ENCODE measurements at places on chromosomes 3 and 15.

DNA sequence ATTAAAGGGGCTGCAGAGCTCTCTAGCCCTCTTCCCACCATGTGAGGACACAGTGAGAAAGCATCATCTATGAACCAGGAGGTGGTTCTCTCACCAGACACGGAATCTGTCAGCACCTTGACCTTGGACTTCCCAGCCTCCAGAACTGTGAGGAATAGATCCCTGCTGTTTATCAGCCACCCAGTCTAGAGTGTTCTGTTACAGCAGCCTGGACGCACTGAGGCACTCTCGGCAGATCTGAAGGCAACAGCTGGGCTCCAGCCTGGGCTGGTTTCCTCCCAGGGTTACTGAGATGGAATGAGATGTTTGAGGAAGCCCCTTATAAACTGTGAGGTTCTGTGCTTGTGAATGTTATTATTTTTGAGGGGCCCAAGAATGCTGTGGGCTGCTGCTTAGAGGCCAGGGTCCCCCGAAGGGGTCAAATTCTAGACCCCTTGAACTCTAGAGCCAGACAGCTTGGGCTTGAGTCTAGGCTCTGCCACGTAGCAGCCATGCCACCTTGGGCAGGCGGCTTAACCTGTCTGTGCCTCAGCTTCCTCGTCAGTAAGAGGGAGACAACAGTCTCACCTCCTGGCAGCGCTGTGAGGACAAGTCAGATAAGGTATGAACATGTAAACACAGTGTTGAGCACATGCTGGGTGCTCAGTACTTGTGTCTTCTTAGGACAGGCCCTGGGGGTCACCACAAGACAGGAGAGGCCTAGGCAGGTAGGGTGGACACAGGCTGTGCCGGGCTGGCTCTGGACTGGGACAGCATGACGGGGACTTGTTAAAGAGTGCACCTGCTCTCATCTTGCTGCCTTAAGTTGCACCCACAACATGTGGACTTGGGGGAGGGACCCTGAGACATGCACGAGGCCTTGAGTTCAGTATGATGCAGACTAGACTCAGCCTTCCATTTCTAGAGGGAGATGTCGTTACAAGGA lies 49.2 kb downstream of the MGLL start:
- DNase-seq: no peak

DNA sequence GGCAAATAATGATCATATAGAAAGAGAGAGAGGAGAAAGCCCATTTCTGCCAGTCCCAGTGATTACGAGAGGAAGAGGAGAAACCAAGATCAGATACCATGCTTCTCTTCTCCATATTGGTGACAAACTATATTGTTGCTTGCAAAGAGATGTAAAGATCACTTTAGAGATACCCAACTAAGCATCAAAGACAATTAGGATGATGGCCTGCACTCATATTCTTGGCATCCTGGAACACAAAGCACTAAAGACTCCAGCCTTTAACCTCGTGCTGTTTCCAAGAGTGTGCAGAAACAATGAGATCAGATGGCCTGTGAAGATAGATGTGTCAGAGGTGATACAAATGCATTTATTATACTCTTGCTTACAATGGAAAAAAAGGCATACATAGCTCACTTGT lies 170.7 kb upstream of the TP63 start:
- no peak for DNase-seq

GRCh38 chr3:95184038-95184437 lies 1121.2 kb downstream of the NSUN3 start:
- no peak for DNase-seq

DNA sequence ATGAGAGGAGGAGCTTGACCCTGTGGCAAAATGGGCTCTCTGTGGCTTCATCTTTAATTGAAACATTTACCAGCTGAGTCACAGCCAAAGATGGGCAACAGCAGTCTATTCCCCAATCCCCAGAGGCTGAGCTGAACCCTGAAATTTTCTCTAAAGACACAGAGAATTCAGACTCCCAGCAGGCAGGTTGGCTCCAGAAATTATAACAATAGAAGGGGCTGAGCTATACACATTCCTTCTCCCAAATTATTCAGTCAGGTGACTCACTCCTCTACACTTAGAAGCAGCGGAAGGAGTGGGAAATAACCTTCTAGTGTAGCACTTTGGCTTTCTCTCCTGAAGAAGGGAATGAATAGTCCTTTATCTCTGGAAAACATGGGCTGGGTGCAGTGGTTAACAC lies 264.3 kb upstream of the ARHGEF26 start:
- no peak for DNase-seq

DNA sequence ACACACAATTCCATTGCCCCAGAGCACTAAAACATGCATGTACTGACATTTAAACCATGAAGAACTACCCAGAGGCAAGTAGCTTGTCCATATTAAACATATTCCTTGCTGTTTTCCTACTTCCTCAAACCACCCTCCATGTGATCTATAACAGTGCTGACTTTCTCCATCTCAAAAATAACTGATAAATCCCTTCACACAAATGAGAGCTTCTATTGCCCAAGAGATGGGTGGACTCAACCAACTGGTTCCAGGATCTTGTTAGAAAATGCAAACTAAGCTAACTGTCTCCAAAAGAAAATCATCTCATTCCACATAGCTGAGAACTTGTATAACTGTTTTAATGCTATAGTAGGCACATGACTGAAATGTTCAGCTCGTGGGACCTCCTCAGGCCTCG lies 29.6 kb downstream of the DCLK3 start:
- no peak for DNase-seq

DNA sequence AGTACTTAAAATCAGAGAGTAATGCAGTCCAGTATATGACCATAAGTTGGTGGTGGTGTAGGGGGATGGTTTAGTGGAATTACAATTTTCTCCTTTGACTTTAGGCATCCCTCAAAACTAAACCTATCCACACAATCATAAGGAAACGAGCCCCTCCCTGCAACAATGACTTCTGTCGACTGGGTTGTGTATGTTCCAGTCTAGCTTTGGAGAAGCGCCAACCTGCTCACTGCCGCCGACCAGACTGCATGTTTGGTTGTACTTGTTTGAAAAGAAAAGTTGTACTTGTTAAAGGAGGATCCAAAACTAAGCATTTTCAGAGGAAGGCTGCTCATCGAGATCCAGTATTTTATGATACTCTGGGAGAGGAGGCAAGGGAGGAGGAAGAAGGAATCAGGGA lies 52.8 kb downstream of the MGA start:
- no peak for DNase-seq

DNA sequence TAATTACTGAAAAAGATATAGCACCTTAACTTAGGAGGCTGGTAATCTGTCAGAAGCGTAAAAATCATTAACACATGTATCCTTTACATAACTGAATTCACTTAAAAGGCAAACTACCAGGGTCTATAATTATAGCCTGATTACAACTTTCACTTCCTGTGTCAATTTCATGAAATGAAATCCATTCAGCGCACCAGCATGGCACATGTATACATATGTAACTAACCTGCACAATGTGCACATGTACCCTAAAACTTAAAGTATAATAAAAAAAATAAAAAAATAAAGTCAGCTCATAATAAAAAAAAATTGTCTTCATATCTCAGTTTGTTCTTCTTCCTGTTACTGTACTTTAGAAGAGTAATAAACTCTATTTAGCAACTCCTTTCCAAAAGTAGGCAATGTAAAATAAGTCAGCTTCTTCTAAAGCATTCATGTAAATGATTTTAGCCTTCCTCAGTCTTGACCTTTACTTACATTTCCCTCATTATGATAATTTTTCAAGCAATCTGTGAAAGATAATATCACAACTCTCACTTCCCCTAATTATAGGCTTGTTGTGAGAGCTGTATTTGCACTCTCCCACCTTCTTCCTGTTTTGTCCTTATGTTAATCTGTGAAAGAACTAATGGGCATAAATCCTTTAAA lies 50.1 kb downstream of the KBTBD8 start:
- peak; percentile 45 for DNase-seq

DNA sequence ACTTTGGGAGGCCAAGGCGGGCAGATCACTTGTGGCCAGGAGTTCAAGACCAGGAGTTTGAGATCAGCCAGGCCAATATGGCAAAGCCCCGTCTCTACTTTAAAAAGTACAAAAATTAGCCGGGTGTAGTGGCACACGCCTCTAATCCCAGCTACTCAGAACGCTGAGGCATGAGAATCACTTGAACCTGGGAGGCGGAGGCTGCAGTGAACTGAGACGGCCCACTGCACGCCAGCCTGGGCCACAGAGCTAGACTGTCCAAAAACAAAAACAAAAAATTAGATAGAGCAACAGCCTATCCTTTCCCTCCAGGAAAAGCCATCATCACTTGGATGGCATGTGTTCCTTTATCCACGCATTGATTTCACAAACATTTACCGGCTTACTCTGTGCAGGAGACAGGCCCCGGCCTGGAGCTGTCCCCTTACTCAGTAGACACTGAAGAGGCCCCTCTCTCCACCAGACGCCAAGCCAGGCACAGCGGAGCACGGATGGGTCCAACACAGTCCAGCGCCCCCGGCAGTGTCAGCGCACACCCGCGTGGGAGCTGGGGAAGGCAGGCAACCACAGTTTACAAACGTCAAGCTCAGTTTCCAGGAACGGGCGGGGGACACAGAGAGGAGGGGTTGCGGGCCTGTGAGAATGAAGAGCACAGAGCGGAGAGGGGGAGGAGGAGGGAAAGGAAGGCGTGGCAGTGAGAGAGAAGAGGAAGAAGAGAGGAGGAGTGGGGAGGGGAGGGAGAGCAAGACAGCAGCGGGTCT lies 3.1 kb downstream of the GP5 start:
- peak; percentile 28 for DNase-seq

- DNase-seq: no peak
Measured at GRCh38 chr3:14424711-14425580, 22.5 kb downstream of the SLC6A6 start.

GRCh38 chr15:77944002-77944867 lies 133.3 kb downstream of the TBC1D2B start:
- peak; percentile 58 for DNase-seq

DNA sequence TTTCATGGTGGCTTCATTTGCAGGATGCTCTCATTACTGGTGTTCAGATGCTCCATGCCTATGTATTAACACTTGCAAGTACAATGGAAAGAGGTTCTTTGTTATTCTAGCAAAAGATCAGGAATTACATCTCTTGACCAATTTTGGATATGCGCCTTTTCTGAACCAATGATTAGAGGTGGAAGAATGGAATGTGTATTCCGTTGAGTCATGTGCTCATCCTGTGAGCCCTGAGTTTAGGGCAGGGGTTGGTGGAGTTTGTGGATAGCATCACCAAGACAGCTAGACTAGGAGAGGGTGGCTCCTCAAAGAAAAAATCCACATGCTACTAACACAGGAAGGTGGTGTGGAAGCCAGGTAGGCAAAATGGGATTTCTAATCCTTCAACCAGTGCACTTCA lies 80.7 kb upstream of the SLC25A26 start:
- no peak for DNase-seq

GRCh38 chr15:60858511-60859070 lies 370.5 kb downstream of the RORA start:
- DNase-seq: no peak

GRCh38 chr3:167913219-167913835 lies 177.8 kb downstream of the SERPINI1 start:
- no peak for DNase-seq

GRCh38 chr3:57128826-57129667 lies 36.1 kb downstream of the IL17RD start:
- no peak for DNase-seq

GRCh38 chr15:33778852-33779251 lies 189.4 kb upstream of the CHRM5 start:
- DNase-seq: no peak

- DNase-seq: no peak
Measured at GRCh38 chr15:80609512-80609946, 85.6 kb upstream of the ABHD17C start.

DNA sequence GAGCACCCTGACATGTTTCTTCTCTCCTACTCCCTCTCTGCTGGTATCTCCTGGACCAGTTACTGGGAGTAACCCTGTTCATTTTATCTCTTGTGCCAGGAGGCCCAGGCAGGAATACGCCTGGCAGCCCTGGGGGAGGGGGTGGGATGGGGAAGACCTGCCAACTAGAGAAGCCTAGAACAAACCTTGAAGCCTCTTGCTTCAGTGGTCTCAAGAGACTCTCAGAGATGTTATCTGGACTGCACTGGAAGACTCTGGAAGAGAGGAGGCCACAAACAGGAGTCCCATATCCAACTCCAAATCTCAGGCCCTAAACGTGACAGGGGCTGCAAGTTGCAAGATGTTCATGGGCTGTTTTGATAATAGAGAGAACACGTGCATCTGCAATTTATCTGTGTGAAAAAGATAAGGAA lies at the start of gene EPB42:
TSS of gene EPB42 (minus strand) at position 28 of the 413 bp plus-strand sequence. CDS start 193 bp downstream, outside the sequence.
- DNase-seq: no peak

GRCh38 chr15:62933386-62933785 lies 109.2 kb upstream of the TPM1 start:
- no peak for DNase-seq

DNA sequence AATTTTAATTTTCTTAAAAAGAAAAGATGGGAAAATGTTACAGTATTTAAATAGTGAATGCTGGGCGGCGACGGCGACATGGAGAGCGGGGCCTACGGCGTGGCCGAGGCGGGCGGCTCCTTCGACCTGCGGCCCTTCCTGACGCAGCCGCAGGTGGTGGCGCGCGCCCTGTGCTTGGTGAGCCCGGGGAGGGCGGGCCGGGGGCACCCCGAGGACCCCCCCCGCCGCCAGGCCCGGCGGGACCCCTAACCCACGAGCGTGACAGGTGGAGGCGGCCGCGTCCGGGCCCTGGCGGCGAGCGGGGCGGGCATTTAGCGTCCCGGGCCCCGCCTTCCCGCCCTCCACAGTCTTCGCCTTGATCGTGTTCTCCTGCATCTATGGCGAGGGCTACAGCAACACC lies 38.4 kb upstream of the GOLGA8J start:
- DNase-seq: no peak

- DNase-seq: no peak
Measured at GRCh38 chr3:46660543-46661523, 32.6 kb downstream of the ALS2CL start.

DNA sequence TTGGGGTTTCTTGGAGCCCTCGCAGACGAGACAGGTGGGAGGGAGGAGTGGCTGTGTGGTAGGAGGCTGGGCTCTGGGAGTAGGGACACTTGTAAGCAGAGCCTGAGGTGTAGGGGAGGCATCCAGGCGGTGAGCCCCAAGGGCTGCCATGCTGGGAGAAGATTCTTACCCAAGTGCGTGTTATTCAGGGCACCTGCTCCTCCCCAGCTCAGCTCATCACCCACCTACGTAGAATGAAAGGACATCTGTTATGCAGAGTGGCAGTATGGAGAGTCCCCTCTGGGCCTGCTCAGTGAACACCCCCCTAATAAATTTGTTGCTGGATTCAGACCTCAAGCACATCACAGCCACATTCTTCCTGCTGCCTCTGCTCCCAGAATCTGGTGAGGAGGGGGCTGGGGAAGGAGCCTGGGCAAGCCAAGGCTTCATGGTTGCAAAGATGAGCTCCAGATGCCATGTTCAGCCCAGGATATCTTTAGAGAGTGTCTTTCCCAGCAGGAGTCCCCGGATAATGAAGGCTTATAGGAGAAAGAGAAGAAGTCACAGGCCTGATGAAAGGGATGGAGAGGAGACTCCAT lies 261.8 kb downstream of the EPHB1 start:
- DNase-seq: no peak

Measured in GM20000 (cell line).